ENCODE measurements at places on chromosomes 5 and 9.

GRCh38 chr9:120312031-120312430 lies 267.9 kb downstream of the CDK5RAP2 start:
- DNase-seq, result no peak

DNA sequence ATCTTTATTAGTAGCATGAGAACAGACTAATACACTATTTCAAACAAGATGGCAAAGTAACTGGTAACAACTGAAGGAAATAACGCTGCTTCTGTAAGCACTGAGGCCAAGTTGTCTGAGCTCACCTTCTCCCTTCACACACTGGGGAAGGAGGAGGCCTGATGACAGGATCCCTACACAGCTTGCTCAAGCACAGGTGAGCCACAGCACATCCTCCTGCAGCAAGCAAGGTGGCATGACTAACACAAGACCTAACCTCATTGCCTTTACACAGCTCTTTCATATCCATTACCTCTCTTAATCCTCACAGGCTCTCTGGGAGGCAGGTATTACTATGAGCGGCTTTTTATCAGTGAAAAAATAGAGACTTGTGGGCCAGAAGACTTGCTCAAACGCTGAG lies 83.3 kb downstream of the ARL15 start:
- DNase-seq, result no peak

DNA sequence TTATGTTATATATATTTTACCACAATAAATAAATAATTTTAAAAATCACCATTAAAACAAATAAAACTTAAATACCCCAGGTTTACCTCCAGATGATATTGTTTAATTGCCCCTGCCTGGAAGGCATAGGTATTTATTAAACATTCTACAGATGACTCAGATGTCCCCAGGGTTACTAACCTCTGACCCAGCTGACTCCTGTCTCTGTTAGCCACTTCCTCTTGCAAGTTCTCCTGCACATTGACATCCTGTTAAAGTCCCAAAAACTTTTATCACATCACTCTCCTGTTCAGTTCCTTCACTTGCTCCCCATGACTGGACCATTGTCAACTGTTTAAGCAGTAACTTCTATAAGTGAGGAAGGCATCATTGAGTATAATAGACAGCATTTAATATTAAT lies 37.0 kb upstream of the RAB3C start:
- DNase-seq, result no peak

GRCh38 chr5:92909602-92909962 lies 671.4 kb downstream of the NR2F1-AS1 start:
- DNase-seq, result no peak

DNA sequence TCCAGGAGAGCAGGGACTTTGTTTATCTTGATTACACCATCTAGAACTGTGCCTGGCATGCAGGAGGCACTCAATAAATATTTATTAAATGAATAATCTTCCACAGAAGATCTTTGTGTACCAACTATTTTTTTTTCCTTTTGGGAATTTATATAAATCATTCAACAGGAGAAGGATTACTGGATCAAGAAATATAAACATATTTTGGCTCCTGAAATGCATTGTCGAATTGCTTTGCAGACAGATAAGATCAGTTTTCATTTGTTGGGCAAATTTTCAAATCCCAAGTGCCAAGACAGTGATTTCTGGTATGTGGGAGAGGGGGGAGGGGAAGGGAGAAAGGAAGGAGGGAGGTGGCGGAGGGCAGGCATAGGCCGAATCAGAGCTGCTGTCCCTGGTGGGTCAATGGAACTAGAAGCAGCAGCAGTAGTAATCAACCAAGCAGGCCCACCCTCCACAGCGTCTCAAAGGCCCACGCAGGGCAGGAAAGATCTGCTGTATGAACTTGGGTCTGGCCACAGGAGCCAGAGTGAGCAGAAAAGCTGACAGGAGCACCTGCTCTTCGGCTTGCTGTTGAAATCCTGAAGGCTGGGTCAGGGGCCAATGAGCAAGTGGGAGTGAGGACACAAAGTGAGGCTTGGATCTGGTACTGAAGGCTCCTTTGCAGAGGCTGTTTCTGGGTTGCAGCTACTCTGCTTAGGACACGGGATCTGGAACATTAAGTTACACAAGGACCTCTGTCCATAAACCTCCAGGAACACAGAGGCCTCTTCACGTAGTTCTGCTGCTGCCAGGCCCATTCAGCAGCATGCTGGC lies 15.8 kb upstream of the TRAF1 start:
- no peak for DNase-seq

DNA sequence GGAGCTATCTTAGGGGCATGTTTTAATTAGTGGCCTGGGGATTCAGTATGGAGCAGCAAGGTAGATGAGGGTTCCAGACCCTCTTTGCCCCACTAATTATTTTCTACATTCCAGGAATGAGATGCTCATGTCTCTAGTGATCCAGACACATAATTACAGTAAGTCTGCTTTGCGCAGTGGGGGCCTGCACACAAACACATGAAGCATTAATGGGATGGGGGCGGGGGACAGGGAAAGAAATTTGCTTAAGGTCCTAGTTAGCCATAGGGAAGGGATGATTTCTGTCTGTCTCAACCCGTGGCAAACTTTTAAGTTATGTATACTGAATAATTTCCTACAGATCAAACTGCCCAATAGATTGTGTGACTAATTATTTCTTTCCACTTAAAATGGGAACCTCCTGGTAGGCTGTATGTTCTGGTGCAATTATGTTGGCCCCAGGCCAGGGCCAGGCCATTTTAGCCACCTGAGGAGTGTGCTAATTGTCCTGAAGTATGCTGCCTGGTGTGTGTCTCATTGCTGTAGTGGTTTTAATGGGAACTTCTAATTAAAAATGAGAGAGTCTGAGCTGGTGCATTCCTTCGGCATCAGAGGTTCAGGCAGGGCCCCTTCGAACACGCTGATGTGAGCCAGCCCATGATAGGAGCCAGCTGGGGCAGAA lies 134.4 kb downstream of the PTTG1 start:
- DNase-seq, result no peak
